ENCODE measurements at places on chromosomes 11 and 22. TPM values are rescaled to one million over a fixed set of nuclear protein-coding genes. Genes with fewer than 3 reads are reported as not detected.

The SHANK2 gene
- 0.14 TPM for total RNA-seq

The POLR2F gene
- total RNA-seq: 88.0 TPM

The OR2D2 gene
- total RNA-seq: 0.14 TPM

The PANX3 gene
- not detected for total RNA-seq

The ABCG4 gene
- 0.28 TPM for total RNA-seq

Measured in thymus (tissue), 14 donors.